ENCODE measurements at places on chromosomes 7 and 10. TPM values are rescaled to one million over a fixed set of nuclear protein-coding genes. Genes with fewer than 3 reads are reported as not detected.

DNA sequence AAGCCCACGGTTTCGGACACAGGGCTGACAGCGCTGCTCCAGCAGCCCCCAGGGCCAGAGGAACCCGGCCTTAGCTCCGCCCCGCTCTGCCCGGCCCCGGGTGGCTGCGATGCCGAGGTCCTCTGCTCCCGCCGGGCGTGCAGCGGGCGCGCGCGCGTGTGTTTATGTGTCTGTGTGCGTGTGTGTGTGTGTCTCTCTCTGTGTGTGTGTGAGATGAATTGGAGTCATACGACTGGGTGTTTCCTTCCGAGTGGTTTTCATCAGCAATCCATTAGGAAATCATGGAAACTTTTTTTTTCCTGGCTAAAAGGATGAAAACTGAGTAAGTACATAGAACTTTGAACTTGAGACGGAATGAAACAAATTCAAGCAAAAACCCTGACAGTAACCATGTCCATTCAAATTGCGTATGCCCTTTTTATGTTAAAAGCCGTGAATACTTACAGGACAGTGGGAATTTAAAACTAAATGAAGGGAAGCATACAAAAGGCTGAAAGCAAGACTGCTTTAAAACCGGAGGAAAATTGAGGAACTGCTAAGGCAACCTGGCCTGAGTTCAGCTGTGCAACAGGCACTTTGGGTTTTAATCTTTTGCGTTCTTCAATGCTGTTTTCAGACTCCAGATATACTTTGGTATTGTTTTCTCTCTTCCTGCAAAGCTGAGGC is at the start of gene CPED1:
TSS of gene CPED1 (plus strand) at position 121 of the 666 bp plus-strand sequence. CDS start 911 bp downstream, outside the sequence.
- peak; percentile 82 for DNase-seq

GRCh38 chr7:90764848-90765570 is 168.9 kb downstream of the CDK14 start:
- DNase-seq = no peak

GRCh38 chr10:74056050-74056818 is 58.3 kb downstream of the VCL start:
- no peak for DNase-seq

Gene ZMIZ2
- 33.5 TPM for total RNA-seq

GRCh38 chr7:1852517-1853430 is 182.7 kb downstream of the ELFN1 start:
- no peak for DNase-seq

Gene JCAD
- 47.6 TPM for total RNA-seq

DNA sequence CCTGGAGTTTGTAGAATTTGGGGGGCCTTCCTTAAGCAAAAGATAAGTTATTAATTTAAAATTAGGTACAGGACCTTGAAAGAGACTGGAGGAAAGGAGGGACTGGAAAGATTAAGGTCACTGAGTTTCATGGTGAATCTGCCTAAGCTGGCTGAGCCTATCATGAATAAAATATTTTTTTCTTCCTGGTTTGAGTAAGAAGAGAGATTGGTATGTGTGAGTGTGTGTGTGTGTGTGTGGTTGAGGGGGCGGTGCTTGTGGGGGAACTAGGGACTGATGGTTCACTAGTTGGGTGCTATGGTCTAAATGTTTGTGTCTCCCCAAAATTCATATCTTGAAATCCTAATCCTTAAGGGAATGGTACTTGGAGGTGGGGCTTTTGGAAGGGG is 142.5 kb upstream of the PRKCQ start:
- DNase-seq = no peak

DNA sequence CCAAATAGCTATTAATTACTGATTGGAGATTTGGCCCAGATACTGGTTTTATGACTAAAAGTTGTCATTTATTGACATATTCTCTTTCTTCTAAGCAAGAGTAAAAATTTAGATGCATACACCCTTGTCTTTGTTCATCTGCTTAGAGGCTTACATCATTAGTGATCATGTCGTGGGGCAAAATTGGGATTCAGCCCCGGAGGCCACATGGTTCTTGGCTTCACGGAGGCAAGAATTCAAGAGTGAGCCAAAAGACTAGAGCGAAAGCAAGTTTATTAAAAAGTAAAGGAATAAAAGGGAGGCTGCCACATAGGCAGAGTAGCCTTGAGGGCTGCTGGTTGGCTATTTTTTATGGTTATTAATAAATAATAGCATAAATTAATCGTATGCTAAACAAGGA is 41.1 kb downstream of the MINPP1 start:
- no peak for DNase-seq

Gene LLCFC1
- total RNA-seq = not detected

Gene FMC1
- total RNA-seq = 5.9 TPM

DNA sequence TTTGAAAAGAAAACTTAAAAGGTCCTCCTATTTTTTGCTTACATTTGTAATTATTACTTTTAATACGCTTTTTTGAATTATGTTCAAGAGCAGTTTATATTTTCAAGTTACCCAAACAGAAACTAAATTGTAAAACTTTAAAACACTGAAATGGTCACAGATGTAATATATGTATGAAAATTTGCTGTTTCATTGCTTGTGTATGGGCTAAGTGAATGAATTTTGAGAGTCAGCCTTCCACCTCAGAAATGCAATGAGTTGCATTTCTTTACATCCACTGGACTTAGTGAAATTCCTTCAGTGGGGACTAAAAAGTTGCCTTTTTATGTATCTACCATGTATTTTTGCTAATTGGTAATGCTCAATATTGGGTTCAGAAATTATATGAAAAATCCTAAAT is 1.6 kb downstream of the VPS26A start:
- DNase-seq = no peak
